ENCODE measurements at places on chromosomes 6 and 20.
A peak's percentile ranks its signal among the peaks of the same experiment; 100 is the strongest.

- no peak for DNase-seq
Observed at GRCh38 chr20:31930779-31931178, 21.1 kb downstream of the PDRG1 start.

DNA sequence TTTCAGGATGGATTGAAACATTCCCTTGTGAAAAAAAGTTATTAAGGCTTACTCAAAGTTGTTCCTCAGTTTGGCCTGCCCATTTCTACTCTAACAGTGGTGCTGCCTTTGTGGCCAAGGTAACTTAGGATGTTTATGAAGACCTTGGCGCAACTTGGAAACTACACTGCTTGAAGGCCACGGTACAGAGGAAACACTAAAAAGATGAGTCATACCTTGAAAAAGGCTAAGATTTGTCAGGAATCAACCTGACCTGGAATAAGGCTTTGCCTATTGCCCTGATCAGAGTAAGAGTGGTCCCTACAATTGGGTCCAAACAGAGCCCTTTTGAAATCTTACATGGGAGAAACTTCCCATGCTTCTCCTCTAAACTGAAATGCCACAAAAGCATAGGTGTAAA, 119.9 kb upstream of the MOCS1 start:
- no peak for DNase-seq

- no peak for DNase-seq
Observed at GRCh38 chr6:42374018-42374669, 77.6 kb downstream of the TRERF1 start.

- peak; percentile 80 for DNase-seq
Observed at GRCh38 chr20:35699127-35699956, at the start of the genes NFS1 and ROMO1. TSS of gene NFS1 (minus strand) at chr20:35699352. CDS start at chr20:35699288, 64 bp downstream. TSS of gene ROMO1 (plus strand) at chr20:35699405. CDS start at chr20:35699633, 228 bp downstream.

DNA sequence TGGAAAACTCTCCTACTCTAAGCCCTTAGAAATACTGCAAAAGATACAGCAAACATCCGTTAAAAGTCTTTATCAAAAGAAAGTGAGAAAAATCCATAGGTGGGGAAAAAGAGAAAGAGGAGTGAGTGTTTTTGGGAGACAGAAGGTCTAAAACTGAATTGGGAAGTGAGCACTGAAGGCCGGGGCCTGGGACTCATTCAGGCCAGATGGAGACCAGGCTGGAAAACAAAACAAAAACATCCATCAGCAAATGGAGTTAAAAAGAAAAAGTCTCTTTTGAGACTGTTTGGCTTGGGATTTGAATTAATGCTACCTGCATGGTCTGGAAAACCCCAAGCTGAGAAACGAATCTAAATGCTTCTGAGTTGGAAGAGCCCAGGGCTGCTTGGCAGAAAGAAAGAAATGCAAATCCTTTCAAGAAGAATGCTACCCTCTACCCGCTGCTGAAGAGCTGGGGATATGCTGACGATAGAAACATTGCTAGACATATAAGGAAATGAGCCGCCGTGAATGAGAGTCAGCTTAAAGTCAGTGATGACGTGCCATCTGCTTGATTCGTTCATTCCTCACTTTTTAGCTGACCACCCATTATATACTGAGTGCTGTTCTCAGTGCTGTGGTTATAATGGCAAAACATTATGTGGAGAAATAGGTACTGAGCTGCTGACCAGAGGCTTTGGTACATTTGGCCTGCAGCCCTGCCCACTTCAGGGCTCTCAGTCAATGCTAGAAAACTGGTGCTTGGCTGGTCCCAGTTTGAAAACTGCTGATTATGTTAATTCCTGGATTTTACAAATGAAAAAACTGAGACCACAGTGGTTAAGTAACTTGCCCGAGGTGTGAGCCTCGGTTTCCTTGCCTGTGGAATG, 28.0 kb upstream of the TULP4 start:
- DNase-seq = no peak

GRCh38 chr6:5361396-5361795, 100.1 kb downstream of the FARS2 start:
- no peak for DNase-seq

- no peak for DNase-seq
Observed at GRCh38 chr6:25928562-25929324, 1.7 kb downstream of the SLC17A2 start.

DNA sequence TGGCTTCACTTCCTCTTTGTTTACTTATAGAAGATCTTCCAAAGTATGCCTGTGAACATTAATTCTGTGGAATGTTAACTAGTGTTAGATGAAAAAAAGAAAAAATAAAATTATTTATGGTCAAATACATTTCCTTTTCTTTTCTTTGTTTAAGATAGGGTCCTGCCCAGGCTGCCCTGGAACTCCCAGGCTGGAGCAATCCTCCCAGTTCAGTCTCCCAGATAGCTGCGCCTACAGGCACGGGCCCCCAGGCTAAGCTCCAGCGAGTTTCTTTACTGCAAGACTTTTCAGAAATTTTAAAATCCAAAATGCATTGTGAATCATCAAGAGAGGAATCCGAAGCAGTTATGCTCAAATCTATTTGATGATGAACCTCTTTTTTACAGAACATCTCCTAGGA, 39.3 kb upstream of the IL20RA start:
- DNase-seq = no peak

DNA sequence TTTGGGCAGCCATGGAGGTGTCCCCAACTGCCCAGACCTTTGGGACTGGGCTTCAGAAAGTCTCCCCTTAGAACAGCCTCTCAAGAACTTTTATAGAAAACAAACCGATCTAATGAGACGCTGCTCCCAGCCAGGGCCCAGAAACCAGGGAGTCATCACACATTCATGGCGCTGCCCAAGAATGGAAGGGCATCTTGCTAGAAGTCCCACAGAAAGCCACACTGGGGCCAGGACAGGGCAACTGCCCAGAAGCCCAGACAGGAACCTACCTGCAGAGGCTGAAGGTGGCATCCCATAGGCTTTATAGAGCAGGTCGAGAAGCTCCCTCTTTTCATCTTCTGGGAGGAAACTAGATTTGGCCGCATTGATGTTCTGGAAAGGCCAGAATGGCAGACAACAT, 31.5 kb downstream of the ADA start:
- DNase-seq = no peak

- DNase-seq = no peak
Observed at GRCh38 chr6:137657351-137657911, 163.2 kb upstream of the OLIG3 start.

- DNase-seq = no peak
Observed at GRCh38 chr6:75024828-75025227, 181.0 kb downstream of the COL12A1 start.

- DNase-seq = no peak
Observed at GRCh38 chr6:136582711-136583471, 32.7 kb upstream of the MAP7 start.

All from stimulated activated CD4-positive, alpha-beta T cell treated with anti-CD3 and anti-CD28 coated beads, Interleukin-2, amount 100 ng/mL, for 4 hours (primary cell).